ENCODE measurements at places on chromosomes 7 and 10.

GRCh38 chr7:121153995-121154394 lies 165.5 kb downstream of the CPED1 start:
- DNase-seq = no peak

- DNase-seq = no peak
Measured at GRCh38 chr10:6494442-6494819, 85.6 kb downstream of the PRKCQ start.

DNA sequence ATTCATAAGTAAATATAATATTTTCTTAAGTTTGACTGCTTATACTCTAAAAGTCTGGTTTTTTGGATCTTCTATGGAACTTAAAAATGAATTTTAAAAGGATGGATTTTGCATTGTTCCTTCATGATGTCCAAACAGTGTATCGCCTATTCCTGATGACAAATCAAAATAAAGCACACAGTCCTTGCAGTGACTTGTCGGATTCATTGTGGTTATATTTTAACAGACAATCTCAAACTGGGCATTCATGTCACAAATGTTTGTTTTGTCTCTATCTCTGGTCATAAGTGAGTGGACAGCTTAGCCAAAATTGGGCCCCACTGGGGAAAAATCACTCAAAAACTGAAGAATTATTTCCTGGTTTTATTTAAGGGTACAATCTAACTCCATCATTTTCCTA lies 74.8 kb downstream of the LMBR1 start:
- DNase-seq = no peak

DNA sequence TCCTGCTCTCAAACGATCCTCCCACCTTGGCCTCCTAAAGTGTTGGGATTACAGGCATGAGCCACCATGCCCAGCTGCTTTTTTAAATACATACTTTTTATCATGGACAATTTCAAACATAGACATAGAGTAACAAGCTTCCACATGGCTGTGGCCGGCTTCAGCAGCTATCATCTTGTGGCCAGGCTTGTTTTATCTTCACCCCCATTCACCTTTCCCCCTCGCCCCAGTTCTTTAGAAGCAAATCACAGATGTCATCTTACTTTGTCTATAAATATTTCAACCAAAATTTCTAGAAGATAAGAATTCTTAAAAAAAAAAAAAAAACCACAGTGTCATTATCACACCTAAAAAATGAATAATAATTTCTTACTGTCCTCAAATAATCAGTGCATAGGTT lies 5.9 kb downstream of the FOXK1 start:
- no peak for DNase-seq

DNA sequence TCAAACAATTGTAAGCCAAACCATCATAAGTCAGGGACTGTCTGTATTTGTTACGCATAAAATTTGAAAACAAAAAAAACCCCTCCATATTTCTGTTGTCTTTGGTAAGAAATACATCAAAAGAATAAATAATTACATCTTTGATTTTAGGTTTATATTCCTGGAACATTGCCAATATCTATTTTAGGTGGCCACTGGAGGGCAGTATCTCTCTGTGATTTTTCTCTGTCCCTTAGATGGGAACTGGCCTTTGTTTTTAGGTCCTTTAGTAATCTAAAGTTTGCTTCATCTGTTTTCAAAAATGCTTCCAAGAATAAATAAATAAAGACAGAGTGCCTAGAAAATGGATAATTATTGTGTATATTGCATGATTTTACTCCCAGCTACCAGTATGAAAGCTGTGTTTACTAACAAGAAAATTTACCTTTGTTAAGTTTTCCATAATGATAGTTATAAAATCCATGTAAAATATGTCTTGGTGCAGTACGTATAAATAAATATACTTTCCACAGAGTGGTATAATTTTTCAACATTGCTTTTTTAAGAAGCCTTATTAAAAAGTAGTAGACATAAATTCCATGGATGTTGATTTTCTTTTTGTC lies 64.2 kb downstream of the PHYHIPL start:
- peak; percentile 44 for DNase-seq

GRCh38 chr10:59771162-59771807 lies 18.0 kb upstream of the MRLN start:
- no peak for DNase-seq

GRCh38 chr7:11252705-11253272 lies 279.1 kb downstream of the PHF14 start:
- DNase-seq = peak; percentile 52
